Stimulated activated CD8-positive, alpha-beta memory T cell treated with anti-CD3 and anti-CD28 coated beads, Interleukin-15, amount 100 ng/mL, for 48 hours (primary cell): ENCODE measurements at places on chromosomes 12 and 14.

- no peak for DNase-seq
Measured at GRCh38 chr12:63912651-63913050, 68.2 kb downstream of the SRGAP1 start.

- no peak for DNase-seq
Measured at GRCh38 chr12:122569288-122569687, 42.2 kb downstream of the KNTC1 start.

DNA sequence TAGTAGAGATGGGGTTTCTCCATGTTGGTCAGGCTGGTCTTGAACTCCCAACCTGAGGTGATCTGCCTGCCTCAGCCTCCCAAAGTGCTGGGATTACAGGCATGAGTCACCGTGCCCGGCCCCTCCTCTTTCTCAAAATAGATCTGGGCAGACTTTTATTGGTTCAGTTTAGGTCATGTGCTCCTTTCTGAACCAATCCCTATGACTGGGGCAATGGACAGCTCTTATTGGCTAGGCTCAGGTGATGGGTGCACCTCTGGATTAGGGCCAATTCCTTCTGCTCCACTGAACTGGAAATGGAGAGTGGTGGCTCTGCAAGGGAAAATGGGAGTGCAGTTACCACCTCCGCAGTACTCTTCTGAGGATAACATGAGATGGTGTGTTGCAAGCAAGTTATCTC is 6.2 kb upstream of the ATP6V0A2 start:
- no peak for DNase-seq

DNA sequence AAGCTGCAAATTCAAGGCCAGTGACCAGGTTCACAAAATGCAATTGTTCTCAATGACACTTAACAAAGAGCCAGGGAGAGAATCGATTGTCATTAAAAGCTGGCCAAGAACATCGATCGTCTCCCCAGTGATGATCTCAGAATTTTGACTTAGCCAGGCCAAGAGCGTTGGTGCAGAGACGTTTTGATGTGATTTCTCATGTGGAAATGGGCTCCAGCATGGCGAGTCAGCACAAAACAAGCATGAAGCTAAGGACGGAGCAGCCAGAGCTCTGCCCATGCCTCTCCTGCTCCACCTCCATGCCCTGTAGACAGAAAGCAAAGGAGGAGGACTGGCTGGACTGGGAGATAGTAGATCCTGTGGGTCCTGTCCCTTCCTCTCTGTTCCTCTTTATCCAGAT is 270.8 kb downstream of the FOXN3 start:
- no peak for DNase-seq

DNA sequence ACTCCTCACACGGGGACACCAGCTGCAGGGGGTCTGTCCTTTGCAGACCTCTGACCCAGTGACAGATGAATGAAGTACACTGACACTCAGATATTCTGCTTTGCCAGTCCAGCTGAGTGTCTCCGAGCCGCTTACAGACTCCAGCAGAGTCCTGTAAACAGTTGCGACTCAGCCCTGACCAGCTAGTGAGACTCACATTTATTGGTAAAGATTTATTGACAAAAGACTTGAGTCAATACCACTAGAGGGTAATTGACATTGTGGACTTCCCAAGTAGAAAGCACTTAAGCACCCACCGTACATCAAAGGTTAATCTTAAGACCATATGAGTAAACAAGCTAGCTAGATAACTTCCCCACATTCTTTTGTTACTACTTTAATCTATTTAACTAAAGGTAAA is 9.8 kb upstream of the FKBP4 start:
- DNase-seq, result no peak

- DNase-seq, result no peak
Measured at GRCh38 chr14:72186523-72186922, 254.3 kb downstream of the RGS6 start.

DNA sequence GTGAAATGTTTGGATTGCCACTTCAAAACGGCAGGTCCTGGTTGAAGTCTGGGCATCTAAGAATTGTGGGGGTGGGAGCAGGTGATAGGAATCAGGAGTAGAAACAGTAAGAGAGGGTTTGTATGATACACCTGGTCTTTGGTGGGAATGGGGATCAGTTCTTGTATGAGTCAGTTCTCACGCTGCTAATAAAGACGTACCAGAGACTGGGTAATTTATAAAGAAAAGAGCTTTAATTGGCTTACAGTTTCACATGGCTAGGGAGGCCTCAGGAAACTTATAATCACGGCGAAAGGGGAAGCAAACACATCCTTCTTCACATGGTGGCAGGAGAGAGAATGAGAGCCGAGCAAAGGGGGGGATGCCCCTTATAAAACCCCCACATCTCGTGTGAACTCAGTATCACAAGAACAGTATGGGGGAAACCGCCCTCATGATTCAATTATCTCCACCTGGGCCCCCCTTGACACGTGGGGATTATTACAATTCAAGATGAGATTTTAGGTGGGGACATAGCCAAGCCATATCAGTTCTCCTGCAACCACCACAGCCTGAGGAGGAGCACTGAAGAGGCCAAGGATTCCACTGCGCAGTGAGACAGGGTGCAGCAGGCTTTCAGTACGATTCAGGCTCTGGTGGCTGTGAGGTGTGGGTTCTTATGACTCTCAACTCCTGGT is 52.1 kb downstream of the DRAM1 start:
- no peak for DNase-seq
